Activated CD8-positive, alpha-beta memory T cell treated with anti-CD3 and anti-CD28 coated beads for 48 hours (primary cell): ENCODE measurements at places on chromosomes 7 and 10.

- no peak for DNase-seq
Measured at GRCh38 chr10:64773357-64773756, 1252.2 kb downstream of the REEP3 start.

GRCh38 chr10:61642676-61643075 lies 20.1 kb upstream of the CABCOCO1 start:
- no peak for DNase-seq

DNA sequence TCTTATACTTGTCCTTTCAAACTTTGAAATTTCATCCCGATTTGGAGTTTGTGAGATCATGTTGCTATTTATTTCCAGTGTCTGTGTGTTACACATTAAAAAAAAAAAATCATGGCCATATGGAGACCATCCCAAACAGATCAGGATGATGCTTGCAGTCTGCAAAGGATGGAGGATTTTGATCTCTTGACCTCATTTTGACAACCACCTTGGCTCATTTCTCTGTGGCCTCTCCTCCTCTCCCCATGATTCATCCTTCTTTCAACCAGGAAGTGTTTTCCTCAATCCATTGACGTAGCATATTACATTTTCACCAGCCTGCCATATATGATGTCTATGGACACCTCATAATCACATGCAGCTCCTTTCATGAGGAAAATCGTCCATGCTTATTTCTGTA lies 68.9 kb upstream of the INSYN2A start:
- DNase-seq: no peak

GRCh38 chr10:31383810-31384588 lies 65.0 kb downstream of the ZEB1 start:
- DNase-seq: no peak

DNA sequence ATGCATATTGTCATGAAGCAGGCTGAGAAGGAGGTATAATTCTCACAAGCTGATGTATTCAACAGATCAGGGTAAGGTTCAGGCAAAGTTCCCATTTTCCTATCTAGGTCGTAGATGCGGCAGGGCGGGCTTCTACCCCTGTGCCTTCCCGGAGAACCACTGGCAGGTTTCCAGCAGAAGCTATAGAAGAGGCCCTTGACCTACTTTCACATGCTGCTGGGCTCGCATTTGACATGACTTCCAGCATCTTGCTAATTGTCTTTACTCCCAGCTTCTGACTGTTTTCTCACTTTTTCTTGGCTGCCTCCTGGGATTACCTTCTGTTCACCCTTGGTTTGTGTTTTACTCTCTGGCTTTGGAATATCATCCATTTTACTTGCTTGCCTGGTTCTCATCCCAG lies 32.6 kb upstream of the ORC5 start:
- no peak for DNase-seq

GRCh38 chr10:70435241-70436085 lies 6.0 kb downstream of the NODAL start:
- no peak for DNase-seq

DNA sequence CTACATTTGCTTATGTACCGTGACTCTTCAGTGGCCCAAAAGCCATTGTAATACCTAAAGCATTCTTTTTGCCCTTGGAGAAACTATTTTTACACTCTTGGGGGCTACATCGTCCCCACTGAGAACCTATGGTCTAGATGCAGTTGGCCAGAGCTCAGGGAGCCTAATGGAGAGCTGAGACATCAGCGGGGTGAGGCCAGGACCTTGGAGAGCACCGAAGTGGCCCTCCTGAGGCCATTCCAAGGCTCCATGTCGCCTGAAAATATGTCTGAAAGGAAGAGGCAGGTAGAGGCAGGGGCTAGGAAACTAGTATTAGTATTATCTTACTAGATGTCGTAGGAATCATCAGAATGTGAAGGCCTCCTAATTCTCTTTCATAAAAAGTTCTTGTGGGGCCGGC lies 4.9 kb downstream of the PKD2L1 start:
- no peak for DNase-seq

GRCh38 chr7:50795831-50796230 lies 13.1 kb upstream of the GRB10 start:
- DNase-seq: no peak

DNA sequence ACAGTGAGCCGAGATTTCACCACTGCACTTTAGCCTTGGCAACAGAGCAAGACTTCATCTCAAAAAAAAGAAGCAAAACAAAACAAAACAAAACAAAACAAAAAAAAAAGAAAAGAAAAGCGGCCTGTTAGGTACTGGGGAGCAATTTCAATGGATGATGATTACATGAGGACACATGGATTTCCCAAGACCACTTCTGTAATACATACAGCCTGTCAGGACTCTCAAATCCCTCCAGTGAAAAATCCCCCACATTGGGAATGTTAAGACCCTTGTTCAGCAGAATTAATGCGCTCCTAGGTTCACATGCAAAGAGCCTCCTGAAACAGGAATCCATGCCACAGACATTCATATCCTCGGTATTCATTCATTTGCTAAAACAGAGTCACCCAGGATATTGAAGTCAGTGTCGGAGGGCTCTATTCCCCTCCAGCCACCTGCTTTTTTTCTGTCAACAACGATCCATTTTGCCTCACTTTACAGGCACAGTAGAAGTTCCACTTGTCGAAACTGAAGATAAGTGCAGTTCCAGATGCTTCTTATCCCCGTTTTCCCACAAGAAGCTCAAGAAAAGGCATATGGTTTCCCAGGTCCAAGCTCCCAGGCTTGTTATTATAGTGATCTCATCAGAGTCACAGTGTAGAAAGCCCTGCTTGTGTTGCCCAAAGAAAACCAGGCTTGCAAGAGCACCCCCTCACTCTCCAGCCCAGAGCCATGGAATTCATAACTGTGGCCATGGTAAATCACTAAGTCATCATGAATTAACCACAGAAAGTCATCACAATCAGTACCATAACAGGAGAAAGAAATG lies 20.2 kb downstream of the SLC16A12 start:
- no peak for DNase-seq

- no peak for DNase-seq
Measured at GRCh38 chr10:117689566-117689965, 147.0 kb downstream of the EMX2 start.

- no peak for DNase-seq
Measured at GRCh38 chr10:11515596-11516430, 95.6 kb downstream of the USP6NL start.

GRCh38 chr10:71547876-71548846 lies 151.4 kb downstream of the CDH23 start:
- no peak for DNase-seq

GRCh38 chr10:13291821-13292773 lies 7.8 kb downstream of the PHYH start:
- no peak for DNase-seq

DNA sequence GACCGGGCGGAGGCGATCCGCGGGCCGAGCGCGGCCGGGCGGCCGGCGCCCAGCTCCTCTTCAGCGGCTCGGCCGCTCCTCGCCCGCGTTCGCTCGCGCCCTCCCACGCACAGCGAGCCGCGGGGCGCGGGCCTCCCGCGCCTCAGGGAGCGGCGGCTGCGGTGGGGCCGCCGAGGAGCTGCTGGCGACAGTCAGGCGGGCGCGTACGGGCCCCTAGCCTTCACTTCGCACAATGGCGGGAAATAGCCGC lies at the start of gene MCMBP:
Gene MCMBP (minus strand): TSS at position 234 of the 250 bp plus-strand sequence. CDS start 259 bp downstream, outside the sequence.
- no peak for DNase-seq

GRCh38 chr10:311901-312665 lies 176.8 kb downstream of the ZMYND11 start:
- DNase-seq: no peak

GRCh38 chr7:3835109-3835508 lies 534.1 kb downstream of the SDK1 start:
- no peak for DNase-seq

GRCh38 chr10:62647375-62648092 lies 157.0 kb upstream of the ADO start:
- DNase-seq: no peak

DNA sequence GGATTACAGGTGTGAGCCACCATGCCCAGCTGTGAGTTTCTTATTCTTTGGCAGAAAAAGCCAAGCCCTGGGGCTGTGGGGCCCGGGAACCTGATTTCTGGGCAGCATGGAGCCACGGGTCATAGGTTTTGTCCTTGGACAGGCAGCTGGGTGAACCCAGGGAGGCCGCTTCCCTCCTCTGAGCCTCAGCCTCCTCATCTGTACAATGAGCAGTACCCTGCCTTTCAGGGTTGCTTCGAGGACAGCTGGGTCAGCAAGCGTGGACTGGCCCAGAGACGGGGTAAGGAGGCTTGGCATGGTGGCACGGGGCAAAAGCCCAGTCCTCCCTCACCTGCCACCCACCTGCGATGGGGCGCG lies 84.1 kb upstream of the GNA12 start:
- no peak for DNase-seq

DNA sequence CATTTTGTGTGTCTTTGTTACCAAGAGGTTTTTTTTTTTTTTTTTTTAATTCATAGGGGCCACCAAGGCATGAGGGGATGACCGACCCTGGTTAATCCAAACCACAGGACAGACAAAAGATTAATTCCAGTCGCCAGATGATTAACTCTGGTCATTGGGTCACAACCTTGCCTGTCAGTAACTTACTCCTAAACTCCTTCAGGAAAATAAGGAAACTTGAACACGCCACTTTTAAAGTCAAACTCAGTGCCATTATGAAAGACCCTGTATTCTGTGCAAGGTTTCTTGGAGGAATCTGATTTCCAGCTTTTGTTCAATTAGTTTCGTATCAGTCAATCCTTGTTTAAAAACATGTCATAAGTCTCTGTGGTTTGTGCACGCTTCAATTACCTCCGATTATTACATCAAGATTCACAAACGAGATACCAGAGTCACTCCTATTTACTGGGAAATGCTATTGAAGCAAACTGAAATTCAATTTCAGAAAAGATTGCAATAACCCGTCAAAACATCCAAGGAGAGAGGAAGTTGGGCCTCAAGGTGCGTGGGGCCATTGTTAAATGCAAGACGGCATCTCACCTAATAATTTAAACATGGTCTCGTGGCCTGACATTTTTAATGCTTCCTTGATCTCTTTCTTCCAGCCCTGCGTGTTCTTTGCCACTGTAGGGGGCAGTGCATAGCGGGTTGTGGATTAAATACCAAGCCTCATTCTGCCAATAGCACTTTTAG lies 44.0 kb downstream of the NRP1 start:
- DNase-seq: no peak

DNA sequence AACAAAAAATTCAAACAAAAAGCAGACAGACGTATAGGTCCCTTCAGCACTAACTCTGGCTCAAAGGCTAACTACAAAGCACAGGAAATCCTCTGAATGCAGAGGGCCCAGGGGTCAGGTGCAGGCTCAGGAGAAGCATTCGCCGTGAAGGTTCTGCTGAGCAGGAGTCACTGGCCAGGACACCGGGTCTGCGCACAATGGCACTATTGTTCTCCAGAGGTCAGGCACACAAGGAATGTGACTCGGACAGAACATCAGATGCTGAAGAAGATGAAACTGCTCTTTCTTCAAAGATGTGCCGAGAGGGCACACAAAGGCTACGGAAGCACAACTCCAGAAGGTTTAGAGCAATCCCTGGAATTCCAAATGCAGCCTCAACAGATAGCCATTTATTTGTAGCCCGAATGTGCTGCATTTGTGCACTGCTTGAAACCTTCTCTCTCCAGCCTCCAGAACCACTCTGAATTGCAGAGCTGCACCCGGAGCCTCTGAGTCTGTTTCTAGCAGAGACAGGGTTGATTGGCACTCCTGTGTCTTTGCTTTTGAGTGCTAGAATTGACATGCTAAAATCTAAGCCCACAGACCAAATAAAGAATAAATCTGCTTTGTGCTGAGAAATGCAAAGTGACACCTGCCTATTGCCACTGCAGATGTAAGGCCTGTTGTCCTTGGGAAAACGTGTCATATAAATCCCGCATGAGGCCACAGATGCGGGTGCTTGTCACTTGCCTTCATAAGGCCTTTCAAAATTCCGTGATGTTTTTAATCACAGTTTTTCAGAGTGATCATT lies 85.4 kb upstream of the AFAP1L2 start:
- no peak for DNase-seq

- DNase-seq: peak; percentile 45
Measured at GRCh38 chr10:1420661-1421362, 316.5 kb downstream of the ADARB2 start.

DNA sequence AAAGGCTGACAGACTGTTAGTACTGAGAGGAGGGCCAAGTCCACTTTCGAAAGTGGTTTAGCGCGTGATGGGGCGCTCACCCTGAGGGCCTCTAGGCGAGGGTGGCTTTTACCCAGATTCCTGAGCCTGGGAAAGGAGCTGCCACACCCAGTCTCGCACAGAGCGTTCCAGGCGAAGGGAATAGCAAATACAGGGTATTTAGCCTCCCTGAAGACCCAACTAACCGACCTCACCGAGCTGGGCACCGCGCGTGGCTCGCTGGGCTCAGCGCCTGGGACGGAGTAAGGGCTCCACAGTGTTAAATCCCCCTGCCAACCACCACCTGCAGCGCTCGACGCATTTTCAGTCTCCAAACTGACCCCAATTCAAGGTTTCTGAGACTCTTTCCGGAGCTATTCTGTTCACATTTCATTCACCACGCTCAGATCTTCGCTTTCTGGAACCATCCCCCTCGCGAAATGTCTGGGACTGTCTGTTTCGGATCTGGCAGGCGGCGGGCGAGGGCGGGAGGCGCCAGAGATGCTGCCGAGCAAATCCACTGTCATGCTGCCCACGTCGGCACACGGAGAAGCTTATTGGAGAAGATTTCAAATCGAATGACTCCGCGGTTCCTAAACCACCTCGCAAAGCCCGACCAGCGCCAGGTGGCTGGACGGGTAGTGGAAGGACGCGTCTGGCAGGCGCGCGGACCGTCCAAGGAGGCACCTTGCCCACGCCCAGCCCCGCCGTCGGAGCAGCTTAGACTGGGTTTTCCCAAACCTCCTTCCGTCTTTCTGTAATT lies 1.4 kb upstream of the OSBPL3 start:
- DNase-seq: no peak

GRCh38 chr10:71419002-71419540 lies 22.4 kb downstream of the CDH23 start:
- no peak for DNase-seq

- no peak for DNase-seq
Measured at GRCh38 chr10:3701491-3701890, 83.5 kb downstream of the KLF6 start.

- no peak for DNase-seq
Measured at GRCh38 chr7:19202599-19202998, 57.4 kb upstream of the FERD3L start.

GRCh38 chr10:35299016-35299415 lies 37.3 kb upstream of the CCNY start:
- no peak for DNase-seq

DNA sequence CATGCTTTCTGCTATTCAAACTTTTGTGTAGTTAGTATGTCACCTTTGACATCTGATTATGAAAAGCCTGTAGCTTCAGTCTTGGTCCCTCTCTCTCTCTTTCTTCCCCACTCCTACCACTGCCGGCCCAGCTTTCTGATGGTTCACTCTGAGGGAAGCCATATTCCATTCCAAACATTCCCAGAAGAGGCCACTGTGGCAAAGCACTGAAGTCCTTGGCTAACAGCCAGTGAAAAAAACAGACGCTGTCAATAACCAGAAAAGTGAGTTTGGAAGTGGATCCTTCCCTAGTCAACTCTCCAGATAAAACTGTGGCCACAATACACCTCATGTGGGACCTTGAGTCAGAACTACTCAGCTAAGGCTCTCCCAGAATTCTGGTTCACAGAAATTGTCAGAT lies 950.7 kb upstream of the PHF14 start:
- no peak for DNase-seq

- no peak for DNase-seq
Measured at GRCh38 chr10:47349941-47350371, 1.8 kb downstream of the RBP3 start.

- DNase-seq: no peak
Measured at GRCh38 chr7:111103678-111104274, 12.8 kb downstream of the LRRN3 start.
